Retina (tissue), 1 donor: ENCODE measurements at places on chromosomes 2 and 18.
A peak's percentile ranks its signal among the peaks of the same experiment; 100 is the strongest.

DNA sequence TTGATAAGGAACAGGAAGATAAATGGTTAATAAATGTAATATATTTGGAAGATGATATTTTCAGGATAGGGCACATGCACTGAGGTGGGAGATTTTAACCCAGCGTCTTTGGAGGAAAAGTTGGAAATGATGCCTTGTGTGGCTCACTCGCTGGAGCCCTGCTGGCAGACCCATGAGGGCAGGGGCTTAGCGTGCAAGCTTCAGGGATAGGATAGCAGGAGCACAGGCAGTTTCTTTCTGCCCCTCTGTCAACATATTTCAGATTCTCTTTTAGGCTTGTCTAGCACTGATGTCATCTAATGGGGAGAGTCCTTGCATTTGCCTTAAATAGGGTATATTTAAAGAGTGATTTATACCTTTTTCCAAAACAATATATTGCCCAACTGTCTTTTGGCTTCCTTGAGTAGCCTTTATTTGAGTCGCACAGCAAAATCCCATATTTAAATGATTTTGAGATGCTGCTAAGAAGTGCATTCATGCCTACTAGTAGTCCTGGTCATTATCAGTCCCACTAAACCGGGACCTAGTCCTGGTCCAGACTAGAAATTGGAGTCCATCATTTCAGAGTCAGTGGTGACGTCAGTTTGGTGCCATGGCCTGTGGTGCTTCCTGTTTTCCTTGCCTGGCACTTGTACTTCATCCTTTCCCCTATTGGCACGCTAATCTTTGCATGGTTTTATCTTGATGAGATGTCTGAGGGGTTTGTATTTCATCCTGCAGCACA lies 45.8 kb downstream of the SH3RF3 start:
- DNase-seq = no peak

DNA sequence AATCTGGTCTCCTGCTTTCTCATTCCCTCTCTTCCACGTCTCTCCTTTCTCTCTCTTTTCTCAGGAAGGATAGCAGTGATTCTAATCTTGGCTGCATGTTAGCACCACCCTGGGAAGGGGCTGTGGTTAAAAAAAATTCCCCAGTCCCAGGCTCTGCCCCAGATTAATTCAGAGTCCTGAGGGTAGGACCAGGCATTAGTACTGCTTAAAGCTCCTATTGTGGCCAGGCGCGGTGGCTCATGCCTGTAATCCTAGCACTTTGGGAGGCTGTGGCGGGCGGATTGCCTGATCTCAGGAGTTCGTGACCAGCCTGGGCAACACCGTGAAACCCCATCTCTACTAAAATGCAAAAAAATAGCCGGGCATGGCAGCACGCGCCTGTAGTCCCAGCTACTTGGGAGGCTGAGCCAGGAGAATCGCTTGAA lies 35.4 kb upstream of the EML4 start:
- peak; percentile 30 for DNase-seq

DNA sequence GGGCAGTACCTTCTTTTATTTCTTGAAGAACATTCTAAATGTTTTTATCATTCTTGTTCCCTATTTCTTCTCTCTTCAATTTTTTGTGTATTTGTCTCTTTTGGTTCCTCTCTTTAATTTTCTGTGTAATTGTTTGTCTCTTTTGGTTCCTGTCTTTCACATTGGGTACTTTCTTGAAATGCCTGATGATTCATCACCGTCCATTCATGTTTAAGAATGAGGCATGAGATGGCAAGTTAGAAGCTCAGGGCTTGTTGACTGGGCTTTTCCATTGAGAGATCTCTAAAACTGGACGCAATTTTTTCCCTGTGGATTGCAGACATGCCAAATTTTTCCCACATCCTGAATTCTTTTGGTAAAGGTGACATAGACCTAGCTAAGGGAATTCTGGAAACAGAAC lies 33.7 kb upstream of the IL1R2 start:
- no peak for DNase-seq

DNA sequence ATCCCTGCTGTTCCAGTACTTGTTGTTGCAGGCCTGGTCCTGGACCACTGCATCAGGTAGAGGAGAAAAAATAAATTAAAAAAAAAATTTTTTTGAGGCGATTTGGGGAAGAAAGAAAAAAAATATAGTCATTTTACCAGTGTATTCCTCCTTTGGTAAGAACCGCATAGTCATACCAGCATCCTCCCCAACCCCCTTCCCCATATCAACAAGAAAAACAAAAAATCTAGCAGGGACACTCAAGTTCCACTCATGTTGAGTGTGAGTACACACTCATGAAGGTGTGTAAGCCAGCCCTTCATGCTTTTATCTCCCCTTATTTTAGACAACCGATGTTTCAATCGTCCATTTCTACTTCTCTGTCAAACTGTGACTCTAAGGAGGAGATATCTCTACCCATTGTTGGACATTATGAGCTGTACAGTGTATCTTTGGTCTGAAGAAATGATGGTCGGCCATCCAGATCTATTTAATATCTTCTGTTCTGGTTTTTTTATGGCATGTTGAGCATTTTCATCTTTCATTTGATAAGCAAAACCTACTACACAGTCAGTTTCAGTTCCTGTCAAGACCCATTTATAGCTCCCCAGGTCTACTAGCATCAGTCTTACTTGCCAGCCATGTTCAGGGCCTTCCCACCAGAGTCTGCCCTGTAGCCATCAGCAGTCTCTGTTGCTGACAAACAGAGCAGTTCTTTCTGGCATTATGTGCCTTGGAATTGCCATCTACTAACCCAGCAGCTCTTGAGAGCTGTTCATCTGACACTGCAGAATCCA lies 20.0 kb downstream of the ELP2 start:
- no peak for DNase-seq

DNA sequence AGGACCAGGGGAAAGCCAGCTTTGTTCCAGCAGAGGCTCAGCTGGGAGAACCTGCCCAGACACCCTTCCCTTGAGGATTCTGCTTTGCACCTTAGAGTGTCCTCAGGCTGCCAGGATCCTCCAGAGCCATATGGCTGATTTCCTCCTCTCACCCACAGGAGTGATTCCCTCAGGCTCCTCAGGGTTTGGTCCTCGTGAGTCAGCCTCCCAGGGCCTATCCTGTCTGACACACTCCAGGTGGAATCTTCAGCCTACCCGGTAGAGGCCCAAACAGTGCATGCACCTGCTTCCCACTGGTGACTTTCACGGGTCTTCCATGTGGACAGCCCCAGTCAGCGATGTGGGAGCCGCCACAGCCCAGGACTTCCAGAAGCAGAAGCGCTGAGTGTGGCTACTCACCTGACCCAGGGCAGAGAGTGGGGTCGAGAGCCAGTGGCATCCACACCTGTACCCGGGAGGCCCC lies 73.3 kb downstream of the TFCP2L1 start:
- DNase-seq = no peak

- DNase-seq = no peak
These were observed 41.9 kb upstream of the AAK1 start for GRCh38 chr2:69685321-69686048.

- DNase-seq = no peak
These were observed 297.8 kb upstream of the GYPC start for GRCh38 chr2:126358122-126358521.

- DNase-seq = no peak
These were observed 10.5 kb downstream of the ONECUT2 start for GRCh38 chr18:57445488-57446319.

- peak; percentile 84 for DNase-seq
These were observed 20.5 kb upstream of the ZNF236 start for GRCh38 chr18:76801567-76802505.

DNA sequence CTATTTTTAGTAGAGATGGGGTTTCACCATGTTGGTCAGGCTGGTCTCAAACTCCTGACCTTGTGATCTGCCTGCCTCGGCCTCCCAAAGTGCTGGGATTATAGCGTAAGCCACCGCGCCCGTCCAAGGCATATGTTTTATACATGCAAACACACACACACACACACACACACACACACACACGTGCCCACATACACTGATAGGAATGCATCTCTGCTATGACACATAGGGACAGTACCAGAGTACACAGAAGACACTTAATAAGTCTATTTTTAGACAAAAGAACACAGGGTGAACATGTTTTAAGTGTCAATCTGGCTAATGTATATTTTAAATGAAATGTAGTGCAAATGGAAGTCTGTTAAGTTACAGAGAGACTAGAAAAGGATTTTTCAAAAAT lies 10.7 kb upstream of the RNF103 start:
- DNase-seq = no peak

GRCh38 chr2:143422681-143423080 lies 293.5 kb downstream of the ARHGAP15 start:
- DNase-seq = no peak

GRCh38 chr18:11750581-11751310 lies 61.7 kb downstream of the GNAL start:
- no peak for DNase-seq

DNA sequence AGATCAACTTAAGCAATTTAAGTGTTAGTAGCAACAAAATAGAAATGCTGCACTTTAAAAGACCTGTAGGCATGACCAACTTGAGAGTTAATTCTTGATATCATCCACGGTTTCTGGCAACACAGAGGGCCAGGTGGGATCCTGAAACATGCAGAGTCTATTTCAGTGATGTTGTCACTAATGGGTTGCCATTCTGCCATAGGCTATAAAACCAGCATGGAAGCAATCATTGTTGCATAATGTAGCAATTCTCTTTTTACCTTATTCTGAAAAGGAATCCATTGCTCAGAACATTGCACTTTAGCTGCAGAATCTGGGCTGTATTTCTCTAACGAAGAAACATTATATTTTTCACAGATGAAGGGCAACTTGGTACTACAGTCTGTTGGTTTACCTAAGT lies 53.9 kb upstream of the CD302 start:
- no peak for DNase-seq

- DNase-seq = no peak
These were observed 18.9 kb downstream of the CREG2 start for GRCh38 chr2:101368376-101368775.

- peak; percentile 47 for DNase-seq
These were observed 34.1 kb downstream of the HK2 start for GRCh38 chr2:74867841-74868658.

GRCh38 chr18:59659508-59660170 lies 37.6 kb downstream of the CCBE1 start:
- peak; percentile 48 for DNase-seq

GRCh38 chr2:240435457-240435947 lies at the start of gene GPC1:
Gene GPC1 (plus strand): TSS chr2:240435663. CDS start chr2:240435919, 256 bp downstream.
- DNase-seq = no peak

GRCh38 chr18:11324956-11325882 lies 175.8 kb upstream of the PIEZO2 start:
- DNase-seq = no peak

GRCh38 chr2:80643598-80643997 lies 339.0 kb upstream of the LRRTM1 start:
- no peak for DNase-seq

DNA sequence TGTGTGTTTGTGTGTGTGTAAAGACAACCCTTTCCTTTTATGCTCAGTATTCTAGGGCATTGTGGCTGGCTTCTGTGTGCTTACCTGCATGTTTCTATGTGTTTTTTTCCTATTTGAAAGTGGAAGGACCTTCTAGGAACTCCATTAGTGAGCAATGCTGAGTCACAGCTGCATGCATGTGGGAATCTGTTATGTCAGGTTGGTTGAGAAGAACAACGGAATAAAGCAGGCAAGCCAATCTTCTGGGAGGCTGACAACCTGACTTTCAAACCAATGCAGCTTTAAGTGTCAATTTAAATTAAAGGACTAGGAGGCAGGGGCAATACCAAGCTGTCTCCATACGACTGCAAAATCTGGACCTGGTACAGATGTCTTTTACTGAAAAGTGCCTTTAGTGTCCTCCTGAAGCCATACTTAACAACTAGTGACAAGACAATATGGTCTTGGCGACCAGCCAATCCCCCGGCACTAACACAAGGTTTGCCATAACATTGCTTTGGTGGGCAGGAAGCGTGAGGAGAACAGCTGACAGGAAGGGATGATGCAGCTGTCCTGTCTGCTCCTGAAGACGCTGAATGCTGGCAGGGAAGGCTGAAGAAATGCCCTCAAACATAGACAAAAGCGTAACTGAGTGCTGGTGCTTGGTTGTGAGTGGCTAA lies 514.7 kb upstream of the CDH7 start:
- DNase-seq = peak; percentile 76

GRCh38 chr2:171176516-171176915 lies 15.8 kb upstream of the TLK1 start:
- no peak for DNase-seq

DNA sequence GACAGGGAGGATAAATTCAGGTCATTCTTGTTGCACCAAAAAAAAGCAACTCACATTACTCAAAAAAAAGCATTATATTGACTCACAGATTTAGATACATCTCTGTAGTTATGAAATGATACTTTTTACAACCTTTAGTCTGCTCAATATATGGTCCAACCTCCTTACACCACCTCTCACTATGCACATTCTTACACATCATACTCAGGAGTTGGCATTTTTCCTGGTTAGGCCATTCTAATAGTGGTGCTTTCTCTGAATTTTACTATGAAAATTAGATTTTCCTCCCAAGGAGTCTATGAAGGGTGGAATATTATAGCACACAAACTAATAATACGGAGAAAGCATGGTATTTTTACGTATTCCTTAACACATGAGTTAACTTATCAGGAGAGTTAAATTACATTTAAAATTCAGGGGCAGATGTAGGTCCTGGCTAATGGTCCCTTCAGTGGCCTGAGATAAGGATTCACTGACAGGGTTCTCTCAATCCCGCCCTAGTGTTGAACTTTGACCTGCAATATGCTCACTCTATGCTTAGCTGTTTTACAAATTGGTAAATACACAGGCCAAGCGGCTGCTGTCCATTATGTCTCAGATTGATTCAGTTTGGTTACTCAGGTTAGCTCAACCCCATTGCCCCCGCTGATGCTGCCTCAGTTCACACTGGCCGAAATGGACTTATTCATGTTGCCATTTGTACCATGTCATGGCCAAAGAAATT lies 153.6 kb downstream of the NCKAP5 start:
- no peak for DNase-seq

DNA sequence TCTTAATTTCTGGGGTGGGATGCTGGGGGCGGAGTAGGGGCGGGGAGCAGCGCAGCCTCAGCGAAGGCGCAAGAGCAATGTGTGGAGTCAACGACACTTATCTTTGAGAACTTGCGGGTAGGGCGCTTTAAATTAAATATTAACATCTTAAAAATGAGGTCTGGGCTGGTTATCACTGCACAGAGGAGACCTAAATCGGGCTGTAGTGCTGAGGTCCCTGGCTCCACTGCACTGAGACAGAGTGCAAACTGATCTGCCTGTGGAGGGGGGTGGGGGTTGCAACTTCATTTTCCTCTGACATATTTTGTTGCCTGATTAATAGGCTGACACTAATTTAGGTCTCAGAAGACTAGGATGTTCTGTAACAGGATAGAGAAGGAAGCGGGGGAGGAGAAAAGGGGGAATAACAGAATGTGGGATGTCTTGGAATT lies 253.0 kb upstream of the FANCL start:
- DNase-seq = no peak

- no peak for DNase-seq
These were observed 130.7 kb downstream of the MREG start for GRCh38 chr2:215882689-215883088.

DNA sequence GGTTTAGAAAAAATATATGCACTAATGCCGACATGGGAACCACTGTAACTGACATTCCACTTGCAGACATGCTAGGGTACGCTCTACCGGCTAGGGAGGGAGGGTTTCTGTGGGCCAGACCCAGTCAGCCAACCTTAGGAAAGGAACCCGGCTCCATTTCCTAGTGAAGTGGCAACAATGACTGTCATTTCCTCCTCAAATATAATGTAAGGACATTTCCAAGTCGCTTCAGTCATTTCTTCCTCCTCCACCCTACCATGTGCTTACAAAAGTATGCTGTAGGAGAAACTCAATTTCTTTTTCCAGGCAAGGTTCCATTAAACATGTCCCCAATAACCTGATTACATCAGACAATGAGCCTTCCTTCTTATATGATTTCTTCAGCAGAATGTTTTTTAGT lies 64.3 kb upstream of the PSMD14 start:
- no peak for DNase-seq

- DNase-seq = no peak
These were observed 52.6 kb upstream of the NFU1 start for GRCh38 chr2:69489793-69490192.
